ENCODE measurements at places on chromosomes 7 and 10. TPM values are rescaled to one million over a fixed set of nuclear protein-coding genes. Genes with fewer than 3 reads are reported as not detected.

The OPN4 gene
- not detected for polyA plus RNA-seq

The PALD1 gene
- 3.9 TPM for polyA plus RNA-seq

The EGFR gene
- 11.3 TPM for polyA plus RNA-seq

The LRRC4 gene
- polyA plus RNA-seq, result 0.13 TPM

The LIPN gene
- not detected for polyA plus RNA-seq

The CAMK2B gene
- not detected for polyA plus RNA-seq

The NYAP1 gene
- 0.25 TPM for polyA plus RNA-seq

The CFAP69 gene
- 18.7 TPM for polyA plus RNA-seq

The TAS2R3 gene
- polyA plus RNA-seq, result not detected

The GPR158 gene
- polyA plus RNA-seq, result not detected

The PNLIP gene
- polyA plus RNA-seq, result 1.3 TPM

The CALHM1 gene
- not detected for polyA plus RNA-seq

The ZSCAN25 gene
- 2.1 TPM for polyA plus RNA-seq

The FOXI2 gene
- polyA plus RNA-seq, result not detected

The TLX1 gene
- 0.13 TPM for polyA plus RNA-seq

The SUN1 gene
- 36.3 TPM for polyA plus RNA-seq

The CALCR gene
- polyA plus RNA-seq, result 0.88 TPM

The MMP21 gene
- not detected for polyA plus RNA-seq

The SAMD9 gene
- polyA plus RNA-seq, result 3.9 TPM

The OTUD1 gene
- polyA plus RNA-seq, result 10.4 TPM

The PTF1A gene
- polyA plus RNA-seq, result not detected

The CYP2W1 gene
- not detected for polyA plus RNA-seq

The TCF7L2 gene
- 14.0 TPM for polyA plus RNA-seq

The MEOX2 gene
- polyA plus RNA-seq, result 3.5 TPM

The SCART1 gene
- 2.4 TPM for polyA plus RNA-seq

The SH2D4B gene
- not detected for polyA plus RNA-seq

The PIK3AP1 gene
- 1.9 TPM for polyA plus RNA-seq

The MLXIPL gene
- 13.5 TPM for polyA plus RNA-seq

The PDGFA gene
- polyA plus RNA-seq, result 61.1 TPM

The BTBD16 gene
- 2.3 TPM for polyA plus RNA-seq

The LOXL4 gene
- 6.7 TPM for polyA plus RNA-seq

The TEX47 gene
- not detected for polyA plus RNA-seq

The IL6 gene
- 8.9 TPM for polyA plus RNA-seq

The PRSS2 gene
- 19.1 TPM for polyA plus RNA-seq

The RAMP3 gene
- polyA plus RNA-seq, result 5.0 TPM

The SPDYE18 gene
- polyA plus RNA-seq, result 0.23 TPM

The WEE2 gene
- polyA plus RNA-seq, result not detected

The OIT3 gene
- polyA plus RNA-seq, result not detected

The ODAD2 gene
- polyA plus RNA-seq, result not detected

Data from aorta (tissue), 5 donors.